M059J (cell line): ENCODE measurements at places on chromosomes 2 and 18. TPM values are rescaled to one million over a fixed set of nuclear protein-coding genes. Genes with fewer than 3 reads are reported as not detected.
A peak's percentile ranks its signal among the peaks of the same experiment; 100 is the strongest.

Gene RSAD2
- total RNA-seq: 117 and 157 TPM in 2 replicates

Gene CREB1
- 43.4 and 55.0 TPM in 2 replicates for total RNA-seq

Gene TMEM37
- not detected in 2 replicates for total RNA-seq

DNA sequence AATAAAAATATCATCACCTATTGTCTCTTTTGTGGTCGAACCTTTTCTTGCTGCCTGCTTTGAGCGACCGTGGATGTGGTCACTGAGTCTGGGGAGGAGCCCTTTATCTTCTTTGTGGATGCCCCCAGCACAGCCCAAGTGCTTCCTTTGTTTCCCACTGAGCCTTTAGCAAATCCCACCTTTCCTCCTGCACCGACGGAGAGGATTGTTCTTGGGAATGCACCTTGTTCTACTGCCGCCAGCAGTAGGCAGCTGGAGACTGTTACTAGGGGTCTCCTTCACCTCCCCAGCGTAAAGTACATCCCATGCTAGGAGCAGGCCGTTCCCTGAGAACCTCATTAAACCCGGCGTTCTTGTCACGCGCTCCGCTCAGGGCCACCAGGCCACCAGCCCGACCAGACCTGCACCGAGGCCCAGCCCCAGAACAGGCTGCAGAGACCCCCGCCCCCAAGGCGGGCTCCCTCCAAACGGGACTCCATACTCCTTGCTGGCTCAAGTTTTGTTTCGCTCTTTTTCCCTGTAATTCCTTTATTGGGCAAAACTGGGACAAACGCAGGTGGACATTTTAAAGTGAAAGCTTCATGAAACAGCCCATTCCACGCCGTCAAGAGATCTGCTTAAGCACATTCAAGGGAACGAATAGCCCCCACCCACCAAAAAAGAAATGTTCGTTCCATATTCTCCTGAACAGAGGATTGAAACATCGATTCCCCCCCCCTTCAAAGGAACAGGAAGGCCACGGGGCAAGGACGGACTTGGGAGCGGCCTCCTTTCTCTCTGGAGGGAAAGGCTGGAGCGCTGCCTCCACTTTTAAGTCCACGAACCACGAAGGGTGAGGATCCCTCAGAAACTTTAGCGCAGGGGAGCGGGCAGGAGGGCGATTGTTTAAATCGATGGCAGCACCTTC, 1.1 kb upstream of the MAT2A start:
- peak; percentile 32 for DNase-seq

DNA sequence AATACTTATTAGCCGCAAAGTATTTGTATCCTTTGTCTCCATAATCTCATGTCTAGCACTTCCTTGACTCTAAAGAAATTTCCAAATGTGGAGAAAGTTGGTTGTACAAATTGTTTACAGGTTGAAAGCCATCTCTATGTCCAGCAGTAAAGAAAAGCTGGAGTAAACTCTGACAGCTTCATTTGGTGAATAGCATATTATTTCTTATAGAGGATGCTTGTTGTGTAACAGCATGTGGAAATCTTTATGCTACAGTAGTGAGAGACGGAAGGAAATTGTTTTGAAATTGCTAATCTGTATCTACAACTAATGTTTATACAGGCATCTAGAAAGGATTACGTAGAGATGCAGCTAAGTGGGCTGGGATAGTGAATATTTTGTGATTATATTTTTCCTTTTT, 78.5 kb downstream of the UGGT1 start:
- DNase-seq: no peak

GRCh38 chr2:106695919-106696318, 190.0 kb downstream of the ST6GAL2 start:
- DNase-seq: no peak

- no peak for DNase-seq
These were observed 69.2 kb upstream of the CABLES1 start for GRCh38 chr18:23066060-23066459.

GRCh38 chr18:58168993-58169392, 125.0 kb downstream of the NEDD4L start:
- no peak for DNase-seq

DNA sequence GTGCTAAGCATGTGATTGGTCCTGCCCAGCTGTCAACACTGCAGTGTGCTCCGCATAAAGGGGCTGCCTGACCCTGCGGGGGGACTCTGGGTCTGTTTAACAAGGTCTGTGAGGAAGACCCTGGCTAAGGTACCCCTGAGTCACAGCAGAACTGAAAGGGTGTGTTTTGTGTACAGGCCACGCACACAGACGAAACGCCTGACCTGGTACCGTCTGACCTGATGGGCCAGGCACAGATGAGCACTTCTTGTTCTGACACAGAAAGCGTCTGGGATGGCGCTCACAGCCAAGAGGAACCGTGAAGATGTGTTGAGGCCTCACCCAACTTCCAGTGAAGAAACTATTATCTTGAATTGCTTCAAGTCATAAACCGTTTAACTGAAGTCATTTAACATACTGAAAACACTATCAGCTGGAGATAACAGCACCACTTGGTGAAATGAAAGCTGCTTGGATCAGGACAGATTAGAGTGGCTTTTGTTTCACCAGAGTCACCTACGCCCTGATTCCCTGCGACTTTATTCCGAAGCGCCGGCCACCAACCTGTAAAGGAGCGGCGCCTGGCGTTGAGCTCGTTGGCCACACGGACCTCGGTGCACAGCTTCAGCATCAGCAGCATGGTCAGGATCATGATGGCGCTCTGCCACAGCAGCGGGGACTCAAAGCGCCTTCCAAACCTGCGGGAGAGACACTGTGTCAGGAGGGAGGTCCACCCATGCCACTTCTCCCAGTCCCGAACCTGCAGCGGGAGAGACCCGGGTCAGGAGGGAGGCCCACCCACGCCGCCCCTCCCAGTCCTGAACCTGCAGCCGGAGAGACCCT, 8.5 kb downstream of the SLC66A2 start:
- no peak for DNase-seq

- no peak for DNase-seq
These were observed 3.1 kb downstream of the FEZ2 start for GRCh38 chr2:36594849-36595248.

DNA sequence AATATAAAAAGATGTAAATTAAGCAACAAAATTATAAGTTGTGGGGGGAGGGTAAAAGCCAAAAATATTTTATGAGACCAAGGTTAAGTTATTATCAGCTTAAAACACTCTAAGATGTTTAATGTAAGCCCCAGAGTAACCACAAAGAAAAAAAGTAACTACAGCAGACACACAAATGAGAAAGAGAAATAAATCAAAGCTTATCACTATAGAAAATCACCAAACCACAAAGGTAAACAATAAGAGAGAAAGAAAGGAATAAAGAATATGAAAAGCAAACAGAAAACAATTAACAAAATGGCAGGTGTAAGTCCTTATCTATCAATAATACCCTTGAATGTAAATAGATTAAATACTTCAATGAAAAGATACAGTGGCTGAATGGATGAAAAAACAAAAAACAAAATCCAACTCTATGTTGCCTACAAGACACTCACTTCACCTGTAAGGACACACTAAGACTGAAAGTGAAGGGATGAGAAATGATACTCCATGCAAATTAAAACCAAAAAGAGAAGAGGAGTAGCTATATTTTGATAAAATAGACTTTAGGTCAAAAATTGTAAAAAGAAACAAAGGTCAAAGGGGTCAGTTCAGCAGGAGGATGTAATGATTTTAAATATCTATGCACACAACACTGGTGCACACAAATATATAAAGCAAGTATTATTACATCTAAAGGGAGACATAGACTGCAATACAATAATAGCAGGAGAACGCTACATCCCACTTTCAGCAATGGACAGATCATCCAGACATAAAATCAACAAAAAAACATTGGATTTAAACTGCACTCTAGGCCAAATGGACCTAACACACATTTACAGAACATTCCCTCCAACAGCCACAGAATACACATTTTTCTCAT, 80.7 kb downstream of the PTPN2 start:
- peak; percentile 27 for DNase-seq

DNA sequence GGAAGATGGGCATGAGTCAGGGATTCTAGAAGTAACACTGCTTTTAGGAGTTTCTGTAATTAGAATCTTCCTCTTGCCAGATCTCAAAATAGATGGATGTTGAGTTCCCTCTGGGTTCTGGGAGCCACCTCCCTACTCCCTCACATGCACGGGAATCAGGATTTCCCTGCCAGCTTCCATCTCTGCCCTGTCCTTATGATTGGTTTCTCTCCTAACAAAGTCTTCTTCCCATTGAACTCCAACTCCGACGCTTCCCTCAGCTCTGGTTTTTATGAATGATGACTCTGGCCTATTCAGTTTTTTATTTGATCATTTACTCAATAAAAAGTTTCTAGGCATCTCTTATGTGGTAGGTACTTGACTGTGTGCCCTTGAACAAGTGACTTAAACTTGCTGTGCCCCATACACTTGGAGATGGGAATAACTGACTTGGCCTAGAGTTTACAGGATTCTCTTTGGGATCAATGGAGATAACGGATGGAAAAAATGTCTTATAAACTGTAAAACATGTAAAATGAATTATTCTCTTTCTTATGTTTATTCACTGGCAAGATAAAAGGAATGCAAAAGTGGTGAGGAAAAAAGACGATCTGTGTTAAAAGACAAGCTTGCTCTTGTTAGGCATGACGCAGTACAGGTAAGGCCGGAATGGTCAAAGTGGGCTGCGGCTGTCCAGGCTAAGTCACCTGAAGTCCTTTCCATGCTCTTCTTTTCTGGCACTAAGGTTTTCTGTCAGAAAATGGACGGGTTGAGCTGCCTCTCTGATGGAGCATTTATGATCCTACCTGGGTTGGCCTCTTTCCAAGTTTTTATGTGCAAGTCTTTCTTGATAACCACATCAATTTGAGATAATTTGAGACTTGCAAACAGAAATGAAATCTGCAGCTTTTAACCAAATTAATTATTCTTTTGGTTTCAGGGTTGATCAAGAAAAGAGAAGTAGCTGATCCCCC, 199.6 kb downstream of the MYCN start:
- no peak for DNase-seq

DNA sequence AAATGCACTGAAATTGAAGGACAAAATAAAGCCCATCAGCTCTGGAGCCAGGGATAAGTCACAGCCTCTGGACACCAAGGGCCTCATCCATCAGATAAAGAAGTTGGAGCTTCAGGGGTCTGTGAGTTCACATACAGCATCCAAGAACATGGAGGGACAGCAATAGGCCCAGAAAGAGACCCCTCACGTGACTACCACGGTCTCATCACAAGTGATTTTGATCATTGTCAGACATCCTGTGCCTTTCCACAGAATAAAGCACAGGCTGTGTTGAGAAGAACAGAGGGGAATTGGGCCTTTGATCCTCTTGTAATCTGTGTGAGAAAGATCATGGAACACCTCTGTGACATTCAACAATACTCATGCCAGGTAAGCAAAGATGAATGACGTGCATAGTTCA, 65.2 kb upstream of the CTAGE1 start:
- DNase-seq: no peak

DNA sequence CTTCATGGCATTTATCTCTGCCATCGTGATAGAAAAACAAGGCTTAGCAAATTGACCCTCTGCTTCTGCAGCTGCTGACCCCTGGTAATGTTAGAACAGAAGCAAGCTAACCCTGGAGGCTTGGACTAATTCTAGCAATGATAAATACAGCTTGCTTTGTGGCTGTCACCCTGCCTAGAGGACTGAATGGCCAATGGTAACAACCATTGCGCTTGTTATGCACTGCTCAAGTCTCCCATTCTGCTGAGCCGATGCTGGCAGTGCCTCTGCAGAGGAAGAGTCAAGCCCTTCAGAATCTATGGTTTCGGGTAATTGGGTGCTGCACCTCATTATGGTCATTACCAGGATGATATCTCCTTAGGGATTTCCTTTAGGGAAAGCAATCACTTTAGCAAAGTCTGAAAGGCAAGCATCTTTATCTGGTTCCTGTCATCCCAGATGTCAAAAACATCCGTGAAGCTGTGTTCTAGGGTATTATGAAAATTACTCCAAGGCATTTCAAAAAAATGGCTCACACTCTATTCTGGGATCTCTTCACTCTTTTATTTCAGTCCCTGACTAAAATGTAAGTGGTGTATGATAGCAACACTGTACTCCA, 186.8 kb upstream of the DLGAP1 start:
- no peak for DNase-seq

DNA sequence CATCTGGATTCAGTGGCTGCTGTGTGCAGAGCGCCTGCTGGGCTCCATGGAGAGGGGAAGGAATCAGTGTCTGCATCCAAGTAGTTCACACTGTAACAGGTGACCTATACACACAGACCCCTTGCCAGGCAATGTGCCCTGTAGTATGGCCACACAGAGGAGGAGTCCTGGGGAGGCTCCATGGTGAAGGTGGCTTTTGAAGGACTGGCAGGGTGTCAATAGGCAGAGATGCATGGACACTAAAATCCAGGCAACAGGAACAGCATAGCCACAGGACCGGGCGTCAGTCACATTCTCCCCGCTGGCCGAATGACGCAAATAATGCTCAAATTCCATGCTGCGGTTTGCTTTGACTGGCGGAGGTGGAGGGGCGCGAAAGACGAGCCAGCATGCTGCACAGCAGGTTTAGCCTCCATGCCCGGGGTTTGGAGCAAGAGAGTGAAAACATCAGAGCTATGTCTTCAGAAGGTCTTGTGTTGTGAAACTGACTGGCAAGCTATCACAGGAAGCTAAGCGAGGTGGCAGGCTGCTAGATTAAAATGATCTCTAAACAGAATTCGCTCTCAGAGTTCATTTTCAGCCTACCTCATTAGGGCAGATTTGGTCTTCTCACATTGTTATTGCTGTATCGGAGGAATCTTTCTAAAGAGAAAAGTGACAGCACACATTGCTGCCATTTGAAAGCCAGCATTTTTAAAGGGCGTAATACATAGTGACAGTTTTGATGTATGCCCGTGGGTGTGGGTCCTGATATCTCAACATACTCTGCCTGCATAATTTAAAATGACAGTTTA, 1.2 kb upstream of the CHMP1B start:
- peak; percentile 94 for DNase-seq

DNA sequence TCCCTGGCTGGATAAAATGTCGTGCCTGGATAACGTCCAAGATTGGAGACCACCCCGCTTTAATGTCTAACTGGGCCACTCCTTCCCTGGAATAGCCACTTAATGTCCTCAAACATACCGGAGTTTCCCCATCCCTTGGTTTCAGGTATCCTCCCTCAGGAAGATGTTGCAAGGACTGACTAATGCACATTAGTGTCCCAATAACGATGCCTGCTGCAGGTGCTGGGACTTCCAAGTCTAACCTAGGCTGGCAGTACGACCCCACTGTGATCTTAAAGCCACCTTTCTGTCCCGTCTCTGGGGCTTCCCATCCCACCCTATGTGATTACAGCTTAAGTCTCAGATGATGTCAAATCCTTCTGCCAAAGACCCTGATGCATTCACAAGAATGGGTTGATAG, 1.1 kb upstream of the ATP6V1C2 start:
- no peak for DNase-seq

- peak; percentile 45 for DNase-seq
These were observed 69.8 kb upstream of the KCTD1 start for GRCh38 chr18:26618135-26618534.
